ENCODE measurements at places on chromosomes 13 and 19.

DNA sequence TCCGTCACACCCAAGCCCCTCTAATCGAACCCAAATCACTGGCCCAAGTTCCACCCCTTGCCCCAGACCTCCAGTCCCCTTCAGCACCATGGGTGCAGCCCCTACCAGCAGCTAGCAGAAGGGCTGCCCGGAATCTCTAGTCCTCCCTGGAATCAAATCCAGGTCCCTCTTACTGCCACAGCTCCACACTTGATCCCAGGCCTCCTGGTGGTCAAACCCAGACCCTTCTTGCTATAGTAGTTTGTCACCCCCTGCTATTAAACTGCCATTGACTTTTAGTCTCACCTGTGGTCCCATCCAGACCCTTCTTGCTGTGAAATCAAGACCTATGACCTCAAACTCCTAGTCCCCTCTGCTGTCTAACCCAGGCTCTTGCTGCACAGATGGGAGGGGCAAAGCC lies 8.7 kb downstream of the HIPK4 start:
- DNase-seq, result no peak

GRCh38 chr13:26558987-26559386 lies 1.5 kb downstream of the WASF3 start:
- DNase-seq, result no peak

GRCh38 chr13:23059173-23059572 lies 121.6 kb upstream of the SGCG start:
- DNase-seq, result no peak

DNA sequence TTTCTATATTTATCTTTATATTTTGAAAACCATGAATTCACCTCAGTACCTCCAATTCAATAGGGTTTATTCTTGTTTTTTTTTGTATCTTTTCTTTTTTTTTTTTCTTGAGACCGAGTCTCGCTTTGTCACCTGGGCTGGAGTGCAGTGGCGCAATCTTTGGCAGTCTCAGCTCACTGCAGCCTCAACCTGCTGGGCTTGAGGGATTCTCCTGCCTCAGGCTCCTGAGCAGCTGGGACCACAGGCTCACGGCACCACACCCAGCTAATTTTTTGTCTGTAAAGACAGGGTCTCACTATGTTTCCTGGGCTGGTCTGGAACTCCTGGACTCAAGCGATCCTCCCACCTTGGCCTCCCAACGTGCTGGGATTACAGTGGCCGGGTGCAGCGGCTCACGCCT lies 23.1 kb upstream of the EVI5L start:
- DNase-seq, result no peak

DNA sequence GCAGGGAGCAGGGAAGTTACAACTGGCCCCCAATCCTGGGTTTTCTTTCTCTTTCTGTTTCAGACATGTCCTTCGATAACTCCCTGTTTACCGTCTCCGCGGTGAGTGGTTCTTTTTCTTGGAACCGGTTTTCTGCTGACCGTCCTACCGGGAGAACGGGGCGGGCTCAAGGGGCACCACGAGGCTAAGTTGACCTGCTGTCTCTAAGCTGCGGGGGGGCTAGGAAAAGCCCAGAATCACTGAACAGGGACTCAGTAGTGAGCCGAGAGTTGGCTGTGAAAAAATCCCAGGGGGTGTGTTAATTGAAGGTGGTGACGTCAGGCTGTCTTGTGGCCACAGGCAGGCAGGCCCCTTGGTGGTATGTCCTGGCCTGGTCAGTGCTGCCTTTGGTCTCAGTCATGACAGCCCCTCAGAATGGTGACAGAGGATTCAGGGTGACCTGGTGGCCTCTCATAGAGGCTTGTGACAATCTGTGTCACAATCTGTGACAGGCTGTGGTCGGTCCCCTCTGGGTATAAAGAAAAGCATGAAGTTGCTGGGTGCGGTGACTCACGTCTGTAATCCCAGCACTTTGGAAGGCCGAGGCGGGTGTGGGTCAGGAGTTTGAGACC lies 8.1 kb upstream of the CARM1 start:
- peak; percentile 24 for DNase-seq

DNA sequence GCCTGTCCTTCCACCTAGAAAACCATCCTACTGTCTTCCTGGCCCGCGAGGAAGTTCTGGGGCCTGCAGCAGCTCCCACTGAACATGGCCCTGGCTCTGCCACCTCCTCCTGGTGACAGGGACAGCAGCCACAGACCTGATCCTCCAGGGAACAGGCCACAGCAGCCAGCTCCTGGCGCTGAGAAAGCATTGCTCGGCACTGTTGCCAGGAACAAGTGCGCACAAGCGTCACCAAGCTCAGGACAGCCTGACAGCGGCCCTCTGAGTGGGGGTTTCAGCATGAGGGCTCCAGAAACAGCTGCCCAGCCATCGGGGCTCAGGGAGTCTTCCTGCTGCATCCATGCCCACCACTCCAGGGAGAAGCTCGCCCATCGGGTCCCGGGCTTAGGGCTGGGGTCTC lies 21.9 kb downstream of the AP3D1 start:
- no peak for DNase-seq

- no peak for DNase-seq
These were observed 303.3 kb downstream of the ATP8A2 start for GRCh38 chr13:25675060-25675459.

DNA sequence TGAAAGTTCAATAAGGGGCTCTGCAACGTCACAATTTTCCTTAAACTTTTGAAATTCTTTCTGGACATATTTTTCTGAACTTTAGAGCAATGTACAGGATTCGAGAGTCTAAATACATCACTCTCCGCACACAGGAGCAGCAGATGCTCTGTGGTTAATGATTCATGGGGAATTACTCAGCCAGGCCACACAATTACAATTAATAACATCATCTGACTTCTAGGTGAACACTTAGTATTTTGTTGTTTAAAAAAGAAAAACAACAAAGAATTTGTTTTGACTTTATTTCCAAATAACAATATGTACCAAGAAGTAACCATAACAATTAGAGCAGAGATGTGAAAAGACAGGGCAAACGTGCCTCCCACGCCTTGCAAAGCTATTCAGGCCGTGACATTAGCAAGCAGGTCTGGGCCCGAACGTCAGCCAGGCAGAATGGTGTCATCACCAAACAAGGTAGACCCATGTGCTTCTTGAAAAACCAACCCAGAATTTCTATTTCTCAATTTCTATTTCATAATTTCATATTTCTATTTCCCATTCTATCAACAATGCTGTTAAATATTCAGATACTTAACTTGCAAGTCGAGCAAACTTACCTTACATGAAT lies 236.3 kb downstream of the COL4A1 start:
- DNase-seq, result no peak

Measured in CD4-positive, alpha-beta T cell treated with Interferon gamma for 1 hour (primary cell).